Osteocyte (in vitro differentiated cells): ENCODE measurements at places on chromosomes 2 and 18. TPM values are rescaled to one million over a fixed set of nuclear protein-coding genes. Genes with fewer than 3 reads are reported as not detected.

The DSC3 gene
- 5.6 and 5.8 TPM in 2 replicates for total RNA-seq

The C1GALT1C1L gene
- not detected in 2 replicates for total RNA-seq

- H3K4me3 ChIP-seq, result no peak overlapping the region
- no peak overlapping the region for H3K27ac ChIP-seq
- H3K4me1 ChIP-seq, result peaks cover 13% of the 10 kb centered on the region
- no peaks in the 10 kb centered on the region for H3K27me3 ChIP-seq
- no peak for DNase-seq
Observed at GRCh38 chr18:5463390-5463789, 80.4 kb downstream of the EPB41L3 start.

- H3K36me3 ChIP-seq, result peaks cover 22% of the 10 kb centered on the region
- no peaks in the 10 kb centered on the region for H3K27me3 ChIP-seq
Observed at GRCh38 chr2:9535177-9535576, 20.5 kb downstream of the ADAM17 start.
